Body of pancreas (tissue), 4 donors: ENCODE measurements at places on chromosomes 6 and 20. TPM values are rescaled to one million over a fixed set of nuclear protein-coding genes. Genes with fewer than 3 reads are reported as not detected.

DNA sequence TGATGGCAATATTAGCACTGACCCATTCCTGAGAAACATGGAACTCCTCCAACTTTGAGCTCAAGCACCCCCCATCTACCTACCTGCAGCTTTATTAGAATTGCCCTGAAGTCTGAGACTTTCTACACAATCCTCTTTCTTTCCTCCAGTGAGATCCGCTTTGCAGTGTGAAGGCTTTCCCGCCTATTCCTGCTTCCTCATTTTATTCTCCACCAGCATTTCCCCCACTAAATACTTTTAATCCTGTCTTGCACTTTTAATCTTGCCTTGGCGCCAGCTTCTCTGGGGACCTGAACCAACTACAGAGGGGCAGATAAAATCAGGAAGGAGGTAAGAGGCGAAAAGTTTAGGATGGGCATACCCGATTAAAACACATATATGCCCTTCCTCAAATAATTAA is 178.1 kb upstream of the PRDM1 start:
- H3K36me3 ChIP-seq = no peaks in the 10 kb centered on the region
- no peak overlapping the region for H3K4me3 ChIP-seq
- no peak overlapping the region for H3K27ac ChIP-seq
- H3K4me1 ChIP-seq = no peaks in the 10 kb centered on the region

DNA sequence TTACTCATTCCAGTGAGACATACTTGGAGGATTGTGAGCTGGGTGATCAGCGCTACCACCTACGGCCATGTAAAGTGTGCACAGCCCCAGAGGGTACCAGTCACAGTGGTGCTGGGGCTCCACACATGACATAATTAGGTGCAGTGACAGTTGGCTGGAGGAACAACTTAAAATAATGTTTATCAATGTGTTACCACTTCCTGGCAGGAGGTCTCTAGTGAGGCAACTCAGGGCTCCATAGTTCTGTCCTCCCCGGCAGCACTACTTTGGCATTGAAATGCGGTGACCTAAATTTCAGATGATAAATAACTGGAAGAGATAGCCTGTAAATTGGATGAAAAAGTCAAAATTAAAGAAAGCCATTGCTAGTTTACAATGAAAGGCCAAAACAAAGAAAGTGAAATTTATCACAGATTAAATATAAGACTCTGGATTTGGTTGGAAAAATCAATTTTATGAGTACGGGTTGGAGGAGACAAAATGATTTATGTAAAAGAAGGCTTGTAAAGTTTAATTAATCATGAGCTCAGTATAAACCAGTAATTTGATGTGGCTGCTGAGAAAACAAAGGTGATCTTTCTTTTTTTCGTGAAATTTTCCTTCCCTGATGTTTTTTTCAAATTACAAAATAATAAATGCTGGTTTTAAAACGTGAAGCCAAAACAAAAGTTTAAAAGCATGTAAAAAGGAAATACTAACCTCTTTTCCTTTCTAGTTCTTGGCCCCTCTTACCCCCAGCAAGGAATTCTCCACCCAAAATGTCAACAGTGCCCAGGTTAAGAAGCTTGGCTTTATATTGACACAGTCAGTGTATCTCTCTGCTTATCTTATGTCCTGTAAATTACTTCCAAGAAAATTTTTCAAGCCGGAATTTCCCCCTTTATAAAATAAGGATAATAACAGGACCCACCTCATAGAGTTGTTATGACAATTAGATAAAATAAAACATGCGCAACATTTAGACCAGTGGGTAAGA is 126.7 kb upstream of the NOX3 start:
- no peaks in the 10 kb centered on the region for H3K36me3 ChIP-seq
- no peak overlapping the region for H3K27ac ChIP-seq
- no peaks in the 10 kb centered on the region for H3K4me1 ChIP-seq
- no peak for DNase-seq
- no peaks in the 10 kb centered on the region for H3K27me3 ChIP-seq

HLA-DRB1 gene
- 30.3 TPM for total RNA-seq

FOXF2 gene
- not detected for total RNA-seq
